OCI-LY7 (cell line): ENCODE measurements at places on chromosomes 5 and 9.

DNA sequence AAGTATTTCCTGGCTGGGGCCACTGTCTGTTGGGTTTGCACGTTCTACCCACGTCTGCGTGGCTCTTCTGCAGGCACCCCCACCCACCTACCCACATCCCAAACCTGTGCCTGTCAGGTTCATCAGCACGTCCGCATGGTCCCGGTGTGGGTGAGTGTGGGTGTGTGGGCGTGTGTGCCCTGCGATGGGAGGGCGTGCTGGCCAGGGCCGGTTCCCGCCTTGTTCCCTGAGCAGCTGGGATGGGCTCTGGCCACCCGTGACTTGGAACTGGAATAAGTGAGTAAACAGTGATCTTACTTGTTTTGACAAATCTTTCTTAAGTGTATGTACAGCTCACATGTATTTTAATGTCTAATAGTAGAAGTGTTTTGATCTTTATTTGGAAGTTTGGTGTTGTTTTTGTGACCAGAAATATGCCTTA is 20.4 kb downstream of the ERGIC1 start:
- no peak for DNase-seq

DNA sequence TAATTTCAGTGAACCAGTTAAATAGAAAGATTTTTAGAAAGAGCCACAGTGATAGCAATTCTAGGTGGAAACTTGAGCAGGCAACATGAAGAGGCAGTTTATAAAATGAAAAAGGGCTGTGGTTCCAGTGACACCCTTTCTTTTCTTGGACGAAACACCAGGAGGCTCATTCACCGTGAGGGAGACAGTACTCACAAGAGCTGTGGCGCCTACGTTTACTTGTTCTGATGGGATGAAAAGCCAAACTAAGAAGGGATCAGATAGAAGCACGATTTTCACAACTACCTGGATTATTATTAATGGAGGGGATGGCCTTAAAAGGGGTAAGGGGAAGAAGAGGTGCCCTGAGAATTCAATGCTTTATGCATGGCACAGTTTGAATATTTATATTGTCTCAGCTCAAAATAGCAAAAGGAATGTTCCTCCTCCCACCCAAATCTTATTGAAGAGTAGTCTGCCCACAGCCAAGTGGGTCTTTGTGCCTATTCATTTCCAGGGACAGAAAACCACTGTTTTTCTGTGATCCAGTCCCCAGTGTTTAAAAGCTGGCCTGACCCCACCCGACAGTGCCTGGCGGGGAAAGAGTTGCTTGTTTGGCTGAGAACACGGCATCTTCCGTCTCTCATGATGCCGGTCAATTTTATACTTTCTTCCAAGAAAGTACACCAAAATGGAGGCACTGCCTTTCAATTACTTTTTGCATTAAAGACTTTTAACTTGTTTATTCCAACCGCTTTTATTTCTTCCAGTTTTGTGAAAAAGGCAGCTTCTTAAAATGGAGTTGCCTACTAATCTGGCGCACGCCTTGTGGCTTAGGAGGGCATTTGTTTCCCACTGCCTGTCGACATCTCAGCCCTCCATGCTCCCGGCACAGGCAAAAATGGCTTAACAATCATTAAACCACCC is 51.9 kb downstream of the HABP4 start:
- DNase-seq, result no peak

DNA sequence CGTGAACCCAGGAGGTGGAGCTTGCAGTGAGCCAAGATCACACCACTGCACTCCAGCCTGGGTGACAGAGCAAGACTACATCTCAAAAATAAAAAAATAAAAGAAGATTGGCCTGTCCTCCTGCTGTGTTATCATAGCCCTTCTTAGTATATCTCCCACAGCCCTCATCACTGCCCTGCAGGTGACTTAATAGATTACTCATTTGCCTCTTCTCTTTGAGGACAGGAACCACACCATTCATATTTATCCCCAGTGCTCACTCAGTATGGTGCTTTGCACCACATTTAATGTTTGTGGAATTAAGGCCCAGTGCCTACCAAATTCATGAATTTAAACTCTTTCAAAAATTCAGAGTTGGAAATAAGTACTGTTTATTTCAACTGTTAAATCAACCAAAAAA is 10.3 kb downstream of the IDNK start:
- no peak for DNase-seq

DNA sequence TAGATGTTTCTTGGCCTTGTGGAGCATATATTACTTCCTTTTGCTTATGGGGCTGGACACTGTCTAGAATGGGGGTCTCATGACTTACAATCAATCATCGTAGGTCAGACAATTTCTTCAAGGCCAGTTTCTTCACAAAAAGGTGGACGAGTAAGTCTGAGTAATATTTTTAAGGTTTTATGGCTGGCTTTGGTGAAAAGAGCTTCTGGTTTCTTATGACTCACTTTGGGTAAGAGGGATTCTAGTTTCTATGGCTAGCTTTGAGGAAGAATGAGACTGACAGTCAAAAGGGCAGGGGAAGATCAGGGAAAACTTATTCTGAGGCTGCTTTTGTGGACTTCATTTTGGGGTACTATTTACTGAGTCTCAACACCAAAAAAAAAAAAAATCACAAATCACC is 2067.2 kb upstream of the C9orf72 start:
- DNase-seq, result no peak

- DNase-seq, result no peak
Measured at GRCh38 chr9:14243514-14244042, 70.4 kb downstream of the NFIB start.
